IPS DF 6.9 (cell line): ENCODE measurements at places on chromosomes 5 and 9.

GRCh38 chr5:63101870-63102269, 523.3 kb downstream of the LRRC70 start:
- DNase-seq, result no peak

DNA sequence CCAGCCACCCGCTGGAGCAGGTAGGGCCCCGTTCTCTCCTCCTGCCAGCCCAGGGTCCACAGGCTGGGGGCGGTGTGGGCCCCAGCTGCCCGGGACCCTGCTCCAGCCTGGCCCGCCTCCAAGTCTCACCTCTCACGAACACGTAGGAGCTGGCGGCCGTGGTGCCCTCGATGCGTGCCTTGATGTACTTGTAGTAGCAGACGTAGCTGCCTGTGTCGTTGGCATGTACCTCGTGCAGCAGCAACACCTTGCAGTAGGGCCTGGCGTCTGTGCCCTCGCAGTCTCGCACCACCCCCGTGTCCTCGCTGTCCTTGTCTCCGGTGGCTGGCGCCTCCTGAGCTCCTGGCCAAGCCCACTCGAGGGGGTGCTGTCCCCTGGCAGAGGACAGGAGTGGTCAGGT, 19.0 kb downstream of the FLT4 start:
- no peak for DNase-seq

- no peak for DNase-seq
These were observed 462.6 kb downstream of the CETN3 start for GRCh38 chr5:89946916-89947315.

GRCh38 chr5:73989956-73990355, 364.0 kb downstream of the ARHGEF28 start:
- DNase-seq, result no peak

DNA sequence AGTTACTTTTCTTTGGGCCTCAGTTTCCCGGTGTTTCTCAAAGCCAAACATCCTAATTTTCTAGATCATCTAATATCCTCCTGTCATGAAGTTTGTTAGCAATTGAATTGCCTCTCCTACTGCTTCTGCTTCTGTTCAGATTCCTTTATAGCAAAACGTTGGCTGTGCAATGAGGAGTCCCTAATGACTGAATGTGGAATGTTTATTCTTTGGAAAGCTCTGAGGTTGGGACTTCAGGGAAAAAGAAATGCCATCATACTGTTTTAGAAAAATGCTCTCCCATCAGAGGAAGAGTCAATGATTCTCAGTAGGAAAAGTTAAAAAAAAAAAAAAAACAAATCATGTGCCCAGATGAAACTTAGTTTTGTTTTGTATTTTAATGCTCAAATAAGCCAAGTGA, 268.7 kb upstream of the PAPPA start:
- no peak for DNase-seq

GRCh38 chr5:25604681-25605080, 959.9 kb upstream of the CDH10 start:
- no peak for DNase-seq

DNA sequence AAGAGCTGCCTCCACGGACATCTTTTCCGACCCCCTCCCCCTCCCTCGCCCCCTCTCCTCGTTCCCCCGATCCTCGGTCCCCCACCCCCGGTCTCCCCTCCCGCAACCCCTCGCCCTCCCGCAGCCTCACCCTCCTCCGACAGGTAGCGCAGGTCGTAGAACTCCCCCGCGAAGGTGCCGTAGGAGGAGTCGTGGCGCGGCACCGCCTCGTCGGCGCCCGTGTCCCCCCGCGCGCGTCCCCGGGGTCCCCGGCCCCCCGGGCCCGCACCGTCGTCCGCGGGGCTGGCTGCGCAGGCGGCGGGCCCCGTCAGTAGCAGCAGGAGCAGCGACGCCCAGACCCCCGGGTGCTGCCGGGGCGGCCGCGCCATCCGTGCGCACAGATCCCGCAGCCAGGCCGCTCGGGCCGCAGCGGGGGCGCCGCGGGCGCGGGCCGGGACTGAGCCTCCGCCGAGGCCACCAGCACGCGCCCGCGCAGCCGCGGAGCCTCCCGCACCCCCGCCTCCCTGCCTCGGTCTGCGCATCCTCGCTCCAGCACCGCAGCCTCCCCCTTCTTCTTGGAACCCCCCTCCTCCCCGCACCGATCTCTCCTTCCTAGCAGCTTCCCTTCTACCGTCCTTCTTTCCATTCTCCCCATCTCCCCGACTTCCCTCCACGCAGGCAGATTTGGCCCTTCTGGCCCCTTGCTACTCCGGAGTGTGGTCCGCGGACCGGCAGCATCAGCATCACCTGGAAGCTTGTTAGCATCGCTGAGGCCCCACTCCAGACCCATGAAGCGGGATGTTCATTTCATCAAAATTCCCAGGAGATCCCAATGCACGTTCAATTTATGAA, at the start of gene FRRS1L:
Gene FRRS1L (minus strand): TSS at position 479 of the 831 bp plus-strand sequence. CDS start 111 bp downstream, at position 368.
- no peak for DNase-seq

DNA sequence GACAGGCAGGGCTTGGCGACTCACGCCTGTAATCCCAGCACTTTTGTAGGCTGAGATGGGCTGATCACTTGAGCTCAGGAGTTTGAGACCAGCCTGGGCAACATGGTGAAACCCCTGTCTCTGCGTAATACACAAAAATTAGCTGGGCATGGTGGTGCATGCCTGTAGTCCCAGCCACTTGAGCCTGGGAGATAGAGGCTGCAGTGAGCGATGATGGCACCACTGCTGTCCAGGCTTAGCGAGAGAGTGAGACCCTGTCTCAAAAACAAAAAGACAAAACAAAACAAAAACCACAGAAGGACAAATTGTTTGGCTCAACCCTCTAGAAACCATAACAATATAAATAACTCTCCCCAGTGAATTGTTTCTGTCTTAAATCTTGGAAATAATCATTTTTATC, 92.6 kb upstream of the ERBIN start:
- no peak for DNase-seq

GRCh38 chr9:104110509-104110908, 16.4 kb downstream of the SMC2 start:
- DNase-seq, result no peak

GRCh38 chr5:169804861-169805260, 167.8 kb downstream of the DOCK2 start:
- no peak for DNase-seq

DNA sequence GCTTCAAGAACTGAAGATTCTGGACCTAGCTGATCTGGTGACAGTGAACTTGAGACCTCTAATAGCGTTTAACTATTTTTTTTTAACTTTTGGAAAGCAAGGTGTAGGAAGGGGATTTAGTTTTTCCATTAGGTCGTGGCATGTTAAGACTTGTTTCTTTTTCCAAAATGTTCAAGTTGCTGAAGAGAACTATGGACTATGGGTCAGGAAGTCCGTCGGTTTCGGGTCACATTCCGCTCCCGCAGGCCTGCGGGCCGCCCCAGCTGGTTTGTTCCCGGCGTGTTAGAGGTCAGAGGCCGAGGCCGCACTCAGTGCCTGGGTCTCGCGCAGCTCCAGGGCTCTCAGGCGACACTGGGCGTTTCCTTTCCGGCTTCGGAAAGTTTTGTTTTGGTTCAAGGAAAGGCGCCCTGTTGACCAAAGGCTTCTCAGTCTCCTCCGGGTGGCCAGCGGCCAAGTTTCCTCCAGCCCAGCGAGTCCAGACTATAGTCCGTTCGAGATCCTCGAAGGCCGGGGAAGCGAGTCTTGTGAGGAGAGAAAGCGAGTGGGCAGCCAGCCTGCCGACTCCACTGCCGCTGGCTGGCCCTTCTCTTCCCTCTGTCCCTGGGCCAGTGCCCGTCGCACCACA, 586 bp upstream of the FCHO2 start:
- DNase-seq, result peak; percentile 22

DNA sequence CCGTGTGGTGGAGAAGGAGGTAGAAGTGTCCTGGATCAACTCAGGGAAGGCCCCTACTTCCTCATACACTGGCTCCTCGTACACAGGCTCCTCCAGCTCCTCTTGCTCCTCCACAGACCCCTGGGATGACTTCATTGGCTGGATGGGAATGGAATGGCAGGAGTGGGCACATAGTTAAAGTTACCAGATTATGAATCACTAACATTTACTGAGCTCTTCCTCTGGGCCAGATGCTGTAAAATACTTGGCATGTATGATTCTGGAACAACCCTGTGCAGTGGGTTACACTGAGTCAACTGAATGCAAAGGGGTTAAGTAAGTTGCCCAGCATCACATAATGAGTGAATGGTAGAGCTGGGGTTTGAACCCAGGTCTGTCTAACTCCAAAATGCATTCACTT, 3.1 kb upstream of the FCHSD1 start:
- DNase-seq, result no peak

DNA sequence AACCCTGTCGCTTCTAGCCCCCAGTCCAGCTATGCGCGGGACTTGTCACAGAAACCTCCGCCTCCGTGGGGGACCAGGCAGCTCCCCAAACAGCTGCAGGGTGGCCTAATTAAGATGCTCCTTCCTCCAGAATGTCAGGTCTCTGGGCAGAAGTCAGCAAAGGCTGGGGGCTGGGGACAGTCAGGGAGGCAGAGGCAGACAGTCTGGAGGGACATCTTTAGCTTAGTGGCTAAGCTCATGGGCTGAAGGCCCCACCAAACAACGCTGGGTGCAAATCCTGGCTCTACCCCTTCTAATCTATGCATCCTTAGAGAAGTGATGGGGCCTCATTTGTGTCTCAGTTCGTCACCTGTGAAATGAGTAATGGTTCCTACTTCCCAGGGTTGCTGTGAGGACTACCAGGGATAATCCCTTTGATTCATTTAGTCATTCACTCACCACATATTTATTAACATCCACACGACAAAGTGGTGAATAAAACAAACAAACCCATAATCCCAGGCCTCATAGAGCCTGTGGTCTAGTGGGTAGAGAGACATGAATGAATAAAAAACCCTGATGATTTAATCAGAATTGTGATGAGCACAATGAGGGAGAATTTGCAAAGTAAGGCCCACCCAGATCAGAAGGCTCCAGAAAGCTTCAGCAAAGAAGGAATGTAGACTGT, 20.2 kb upstream of the MED27 start:
- no peak for DNase-seq

GRCh38 chr9:137423514-137424291, 510 bp downstream of the NOXA1 start:
- no peak for DNase-seq
